ENCODE measurements at places on chromosomes 5 and 9.

GRCh38 chr5:159049844-159050315 lies 49.8 kb downstream of the EBF1 start:
- no peak for DNase-seq

DNA sequence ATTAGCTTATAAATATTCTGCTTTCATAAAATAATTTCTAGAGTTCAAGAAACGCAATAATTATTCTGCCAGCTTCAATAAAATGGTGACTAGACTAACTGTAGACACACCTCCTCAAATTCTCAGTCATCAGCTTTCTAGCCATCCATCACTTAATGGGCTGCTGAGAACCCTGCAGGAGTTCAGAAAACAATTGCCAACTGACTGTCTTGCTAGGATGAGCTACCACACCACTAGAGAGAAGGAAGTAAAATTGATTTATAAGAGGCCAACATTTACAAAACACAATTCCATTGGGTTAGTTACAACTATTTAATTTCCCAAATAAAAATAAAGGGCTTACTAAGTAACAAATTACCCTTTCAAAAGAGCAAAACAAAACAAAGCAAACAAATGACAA lies 126.5 kb upstream of the PAPPA start:
- no peak for DNase-seq

GRCh38 chr9:71761938-71762353 lies 6.4 kb downstream of the CEMIP2 start:
- no peak for DNase-seq

DNA sequence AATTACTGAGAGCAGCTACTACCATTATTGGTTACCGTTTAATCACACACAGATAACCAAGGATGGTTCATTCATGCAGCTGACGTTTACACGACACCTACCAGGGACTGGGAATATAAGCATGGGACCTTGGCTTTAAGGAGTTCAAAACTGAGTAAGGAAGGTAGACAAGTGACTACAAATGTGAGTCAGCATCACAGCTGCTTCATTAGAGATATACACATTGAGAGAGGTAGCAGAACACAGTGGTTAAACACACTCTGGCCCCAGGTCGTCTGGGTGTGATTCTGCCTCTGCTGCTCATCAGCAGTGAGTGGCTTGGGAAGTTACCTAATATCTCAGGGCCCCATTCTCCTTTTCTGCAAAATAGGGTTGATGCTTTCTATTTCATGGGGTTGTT lies 268.6 kb downstream of the NR3C1 start:
- DNase-seq = no peak

- DNase-seq = no peak
These were observed 15.9 kb downstream of the P4HA2 start for GRCh38 chr5:132211787-132212186.

- no peak for DNase-seq
These were observed 79.2 kb downstream of the AGTPBP1 start for GRCh38 chr9:85662573-85662972.

DNA sequence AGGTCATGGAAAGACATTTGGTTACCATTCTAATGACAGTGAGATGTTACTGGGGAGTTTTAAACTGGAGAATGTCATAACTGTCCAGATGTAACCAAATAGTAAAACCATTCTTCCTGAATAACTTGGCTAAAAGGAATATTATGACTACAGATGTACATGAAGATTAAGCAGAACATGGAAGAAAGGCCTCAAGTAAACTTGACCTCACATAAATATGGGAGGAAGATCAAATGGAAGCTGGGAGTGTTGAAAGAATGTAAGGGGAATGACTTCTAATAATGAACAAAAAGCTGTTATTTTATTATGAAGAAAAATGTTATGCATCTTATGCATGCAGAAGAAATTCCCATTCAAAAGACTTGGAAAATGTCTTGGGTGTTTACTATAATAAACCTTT lies 107.7 kb upstream of the CDKN2B start:
- no peak for DNase-seq

GRCh38 chr9:137455359-137455991 lies 3.7 kb downstream of the NSMF start:
- DNase-seq = no peak

DNA sequence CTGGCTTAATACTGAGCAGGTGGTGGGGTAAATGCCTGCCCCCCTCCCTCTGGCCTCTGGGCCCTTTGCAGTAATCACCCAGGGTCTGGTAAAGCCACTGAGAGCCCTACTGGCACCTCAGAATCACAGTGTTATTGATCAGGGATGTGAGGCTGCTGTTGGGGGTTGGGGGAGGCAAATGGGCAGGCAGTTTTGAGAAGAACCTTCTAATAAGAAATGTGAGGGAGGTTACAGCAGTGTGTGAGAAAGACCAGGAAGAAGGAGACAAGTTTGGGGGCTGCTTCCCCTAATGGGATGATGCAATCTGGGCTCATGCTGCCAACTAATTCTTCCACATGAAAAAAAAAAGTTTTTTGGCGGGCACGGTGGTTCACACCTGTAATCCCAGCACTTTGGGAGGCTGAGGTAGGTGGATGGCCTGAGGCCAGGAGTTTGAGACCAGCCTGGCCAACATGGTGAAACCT lies 3.1 kb upstream of the B4GALT7 start:
- no peak for DNase-seq

- DNase-seq = no peak
These were observed 25.9 kb downstream of the FNBP1 start for GRCh38 chr9:130017076-130017475.

- no peak for DNase-seq
These were observed 135.7 kb downstream of the MAN2A1 start for GRCh38 chr5:109825450-109825849.

DNA sequence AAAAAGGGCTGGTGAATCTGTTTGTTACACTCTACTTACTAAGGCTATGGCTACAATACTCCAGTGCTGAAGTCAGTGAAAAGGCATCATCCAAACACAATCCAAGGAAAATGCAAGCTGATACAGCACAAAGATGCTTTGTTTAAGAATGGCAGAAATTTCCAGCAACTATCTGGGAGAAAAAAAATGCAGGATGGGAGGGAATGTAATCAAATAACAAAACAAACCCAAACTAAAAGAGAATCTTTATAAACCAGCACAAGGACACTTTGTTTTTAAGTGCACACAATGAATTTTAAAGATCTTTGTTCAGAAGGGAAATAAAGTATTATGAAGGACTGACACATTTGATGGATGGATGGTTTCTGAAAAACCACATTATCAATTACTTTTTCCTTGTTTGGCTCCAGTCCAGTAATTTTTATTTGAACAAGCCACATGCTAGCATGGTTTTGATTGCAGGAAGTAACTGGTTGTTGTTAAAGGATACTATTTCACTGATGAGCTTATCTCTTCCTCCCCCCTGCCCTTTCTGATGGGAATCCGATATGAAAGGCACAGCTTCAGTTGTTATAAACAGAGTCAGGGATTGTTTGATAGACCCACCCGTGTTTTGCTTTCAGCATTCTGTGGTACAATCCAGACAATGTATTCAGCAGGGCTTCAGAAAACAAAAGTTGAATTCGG lies 12.1 kb upstream of the TLE4 start:
- no peak for DNase-seq

DNA sequence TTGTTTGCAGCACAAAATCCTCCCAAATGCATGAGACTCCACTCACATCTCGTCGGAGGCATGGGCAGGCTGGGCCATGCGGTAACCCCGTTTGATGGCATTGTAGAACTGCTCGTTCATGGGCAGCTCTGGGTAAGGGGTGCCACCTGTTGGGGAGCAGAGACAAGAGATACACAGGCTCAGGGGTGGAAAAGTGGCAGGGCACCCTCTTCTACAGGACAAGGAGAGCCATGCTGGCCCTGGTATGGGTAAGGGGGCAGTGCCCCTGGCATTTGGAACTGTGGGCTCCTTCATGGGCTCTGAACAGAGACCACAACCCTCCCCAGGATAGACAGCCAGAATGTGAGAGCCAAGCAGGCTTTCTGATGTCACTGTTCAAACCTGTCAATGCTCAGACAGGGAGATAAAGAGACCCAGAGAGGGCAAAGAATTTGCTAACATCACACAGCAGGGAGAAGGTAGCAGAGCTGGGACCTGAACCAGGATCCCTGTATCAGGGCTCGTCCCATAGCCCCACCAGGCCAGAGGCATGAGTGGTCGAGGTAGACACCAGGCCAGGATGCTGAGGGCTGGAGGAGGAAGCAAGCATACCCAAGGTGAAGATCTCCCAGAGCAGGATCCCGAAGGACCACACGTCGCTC lies 33.2 kb upstream of the CSF1R start:
- DNase-seq = no peak

GRCh38 chr9:22215521-22215920 lies 206.4 kb upstream of the CDKN2B start:
- no peak for DNase-seq

- peak; percentile 77 for DNase-seq
These were observed 66.7 kb downstream of the ZNF462 start for GRCh38 chr9:106929471-106930177.

- no peak for DNase-seq
These were observed 1.0 kb upstream of the RABL6 start for GRCh38 chr9:136806631-136807201.

GRCh38 chr9:134585746-134586706 lies 55.6 kb upstream of the COL5A1 start:
- peak; percentile 49 for DNase-seq

GRCh38 chr5:150431574-150431973 lies 18.0 kb downstream of the RPS14 start:
- DNase-seq = no peak

- no peak for DNase-seq
These were observed 12.0 kb upstream of the TOR2A start for GRCh38 chr9:127746959-127747569.

- DNase-seq = no peak
These were observed 324.1 kb downstream of the PLK2 start for GRCh38 chr5:58135571-58136335.

DNA sequence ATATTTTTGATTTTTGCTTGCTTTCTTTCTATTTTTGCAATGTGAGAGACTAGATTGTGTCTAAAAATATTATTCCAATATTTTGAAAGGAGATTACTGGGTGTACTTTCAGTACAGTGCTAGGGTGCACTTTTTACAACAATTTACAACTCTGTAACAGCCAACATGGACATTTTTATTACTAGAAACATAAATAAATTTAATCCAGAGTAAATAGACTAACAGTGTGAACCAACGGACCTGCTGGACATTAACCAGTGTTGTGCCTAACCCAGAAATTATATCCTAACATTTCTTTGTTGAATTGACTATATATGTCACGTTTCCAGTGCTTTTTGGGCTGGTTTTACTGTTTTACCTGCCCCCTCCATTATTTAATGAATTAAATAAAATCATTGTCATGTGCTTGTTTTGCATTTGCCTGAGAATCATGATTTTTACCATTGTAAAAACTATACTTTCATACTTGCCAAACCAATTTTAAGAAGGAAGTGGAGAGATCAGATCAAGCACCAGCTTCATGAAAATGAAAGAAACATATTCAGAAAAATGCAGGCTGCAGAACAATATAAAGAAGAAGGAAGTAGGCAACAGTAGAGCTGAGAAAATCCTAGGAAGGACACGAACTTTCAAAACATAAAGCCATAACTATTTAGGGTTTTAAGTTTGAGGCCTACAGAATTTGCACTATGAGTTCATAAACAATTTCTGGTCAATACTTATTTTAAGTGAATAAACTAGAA lies 400.8 kb upstream of the PIK3R1 start:
- no peak for DNase-seq

DNA sequence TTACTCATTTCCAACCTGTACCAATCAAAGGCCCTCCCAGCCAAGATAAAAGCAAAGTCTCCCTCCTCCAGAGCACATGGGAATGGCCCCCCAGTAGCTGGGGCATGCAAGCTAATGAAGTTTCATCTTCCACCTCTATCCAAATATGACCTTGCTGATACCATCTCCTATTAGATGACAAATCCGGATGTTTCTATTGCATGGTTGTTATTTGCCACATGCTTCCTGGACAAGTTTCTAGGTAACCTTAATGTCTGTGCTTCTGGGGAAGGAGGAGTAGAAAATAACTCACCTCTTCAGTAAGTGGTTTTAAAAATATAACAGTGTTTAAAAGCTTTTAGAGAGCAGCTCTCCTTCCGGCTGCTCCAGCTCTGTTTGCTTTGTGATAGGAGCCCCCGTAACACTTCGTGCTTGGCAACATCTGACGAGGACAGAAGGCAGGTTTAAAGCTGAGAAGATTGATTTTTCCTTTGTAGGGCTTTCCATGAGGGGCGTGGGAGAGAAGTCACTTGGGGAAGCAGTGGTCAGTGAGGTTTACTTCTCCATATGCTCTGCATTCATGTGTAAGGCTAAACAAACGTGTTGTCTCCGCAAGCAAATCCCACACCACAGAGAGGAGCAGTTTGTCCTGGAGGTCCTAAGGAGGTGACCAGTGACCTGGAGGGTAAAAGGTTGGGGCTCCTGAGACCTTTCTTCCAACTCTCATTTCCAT lies 40.3 kb upstream of the GLRX start:
- DNase-seq = no peak

- DNase-seq = no peak
These were observed 24.0 kb downstream of the PTGES2 start for GRCh38 chr9:128103589-128103962.

- peak; percentile 64 for DNase-seq
These were observed 747 bp downstream of the LRSAM1 start for GRCh38 chr9:127451858-127452656.

DNA sequence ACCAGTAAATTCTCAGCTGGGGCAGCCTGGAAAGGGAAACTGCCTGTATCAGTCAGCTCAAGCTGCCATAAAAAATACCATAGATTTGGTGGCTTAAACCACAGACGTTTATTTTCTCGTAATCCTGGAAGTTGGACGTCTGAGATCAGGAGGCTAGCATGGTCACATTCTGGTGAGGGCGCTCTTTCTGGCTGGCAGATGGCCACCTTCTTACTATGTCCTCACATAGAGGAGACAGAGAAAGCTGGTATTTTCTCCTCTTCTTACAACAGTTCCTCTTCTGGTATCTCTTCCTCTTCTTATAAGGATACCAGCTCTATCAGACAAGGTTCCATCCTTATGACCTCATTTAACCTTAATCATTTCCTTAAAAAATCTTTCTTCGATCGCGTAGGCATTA lies 50.5 kb upstream of the RFX3 start:
- no peak for DNase-seq

- DNase-seq = no peak
These were observed 63.1 kb upstream of the NR3C1 start for GRCh38 chr5:143466632-143467031.

GRCh38 chr9:95609426-95609825 lies 92.7 kb upstream of the PTCH1 start:
- no peak for DNase-seq

DNA sequence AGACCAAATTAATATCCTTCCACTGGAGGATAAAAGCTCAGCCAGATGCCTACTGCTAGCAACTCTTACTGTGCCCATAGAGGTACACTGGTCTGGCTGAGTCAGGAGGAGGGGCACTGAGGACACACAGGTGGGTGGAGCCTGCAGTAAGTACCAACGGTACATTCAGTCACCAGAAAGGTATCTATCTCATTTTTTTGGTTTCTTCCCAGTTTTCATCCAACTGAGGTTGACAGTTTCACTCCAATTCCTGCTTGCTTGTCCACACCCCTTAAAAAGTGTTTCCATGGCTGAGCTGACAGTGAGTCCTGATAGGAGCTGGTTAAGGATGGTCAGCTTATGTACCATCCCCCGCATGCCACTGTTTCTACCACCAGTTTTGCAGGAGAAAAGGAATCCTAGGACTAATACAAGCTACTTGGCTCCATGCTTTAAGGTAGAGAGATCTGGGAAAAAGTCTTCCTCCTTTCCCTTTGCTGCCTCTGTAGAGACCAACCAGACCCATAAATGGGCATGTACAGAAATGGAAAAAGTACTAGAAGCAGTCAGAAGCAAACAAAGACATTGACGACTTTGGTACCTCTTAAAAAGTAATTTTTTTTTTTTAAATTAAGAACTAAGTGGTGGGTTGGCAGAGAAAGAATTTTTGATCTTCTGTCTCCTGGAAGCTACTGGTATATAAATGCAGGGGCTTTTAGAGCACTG lies 3.2 kb downstream of the ELL2 start:
- DNase-seq = no peak
